B cell (primary cell): ENCODE measurements at places on chromosomes 3 and 15. TPM values are rescaled to one million over a fixed set of nuclear protein-coding genes. Genes with fewer than 3 reads are reported as not detected.

INSYN1 gene
- polyA plus RNA-seq, result not detected in 2 replicates

ZWILCH gene
- polyA plus RNA-seq, result 2.8 and 2.9 TPM in 2 replicates

ARPIN gene
- polyA plus RNA-seq, result 0.09 and 0.10 TPM in 2 replicates

RASL12 gene
- not detected in 2 replicates for polyA plus RNA-seq

TLR9 gene
- polyA plus RNA-seq, result 1.9 and 3.7 TPM in 2 replicates

LSAMP gene
- polyA plus RNA-seq, result not detected in 2 replicates

DPPA2 gene
- 0.12 TPM in 1 of 2 replicates, not detected in the other for polyA plus RNA-seq

PRSS50 gene
- polyA plus RNA-seq, result 0.04 and 0.09 TPM in 2 replicates

LRRC31 gene
- polyA plus RNA-seq, result not detected in 2 replicates
